Colonic mucosa (tissue), 4 donors: ENCODE measurements at places on chromosomes 3 and 15.

DNA sequence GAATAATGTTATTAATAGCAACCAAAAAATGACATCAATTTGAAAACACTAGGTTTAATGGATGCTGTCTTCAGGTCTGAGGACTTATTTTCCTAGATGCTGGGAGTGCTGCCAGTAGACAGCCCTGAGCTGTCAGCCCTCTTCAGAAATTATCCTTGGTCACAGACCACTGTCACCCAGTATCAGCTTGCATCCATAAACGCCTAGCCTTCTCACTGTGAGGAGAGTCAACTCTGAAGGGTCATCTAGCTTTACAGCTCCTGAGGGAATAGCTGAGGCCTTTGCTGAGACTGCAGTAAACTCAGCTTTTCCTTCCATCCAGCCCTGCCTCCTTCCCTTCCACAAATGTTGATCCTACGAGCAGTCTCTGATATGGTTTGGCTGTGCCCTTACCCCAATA is 19.4 kb upstream of the MNS1 start:
- no peak overlapping the region for H3K27ac ChIP-seq
- H3K36me3 ChIP-seq: no peaks in the 10 kb centered on the region
- no peaks in the 10 kb centered on the region for H3K27me3 ChIP-seq
- no peak for DNase-seq

- peak overlapping the region; percentile 70 for H3K27ac ChIP-seq
- no peak overlapping the region for H3K4me3 ChIP-seq
- peaks cover 33% of the 10 kb centered on the region for H3K36me3 ChIP-seq
- peaks cover 47% of the 10 kb centered on the region for H3K4me1 ChIP-seq
- DNase-seq: peak; percentile 84
- no peaks in the 10 kb centered on the region for H3K27me3 ChIP-seq
These were observed 6.5 kb downstream of the CSRNP1 start for GRCh38 chr3:39146611-39147591.

DNA sequence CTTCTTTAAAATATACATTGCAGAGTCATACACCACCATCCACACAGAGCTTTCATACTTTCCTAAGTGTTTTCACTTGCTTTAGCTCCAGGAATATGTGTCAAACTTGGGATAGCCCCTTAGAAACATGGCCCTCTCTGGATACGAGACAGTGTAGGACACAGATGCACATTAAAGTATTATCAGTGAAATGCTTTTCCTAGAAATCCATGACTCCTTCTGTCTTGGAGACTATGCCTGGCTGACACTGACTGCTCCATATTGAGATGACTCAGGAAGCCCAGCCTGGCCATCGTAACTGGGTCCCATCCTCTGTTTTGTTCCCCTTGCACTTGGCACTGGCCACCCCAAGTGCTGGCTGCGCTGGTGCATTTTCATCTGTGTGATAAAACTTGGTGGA is 204.8 kb downstream of the PDZRN3 start:
- H3K4me3 ChIP-seq: no peak overlapping the region
- H3K4me1 ChIP-seq: no peaks in the 10 kb centered on the region
- no peak overlapping the region for H3K27ac ChIP-seq
- no peaks in the 10 kb centered on the region for H3K36me3 ChIP-seq
- H3K27me3 ChIP-seq: no peaks in the 10 kb centered on the region

DNA sequence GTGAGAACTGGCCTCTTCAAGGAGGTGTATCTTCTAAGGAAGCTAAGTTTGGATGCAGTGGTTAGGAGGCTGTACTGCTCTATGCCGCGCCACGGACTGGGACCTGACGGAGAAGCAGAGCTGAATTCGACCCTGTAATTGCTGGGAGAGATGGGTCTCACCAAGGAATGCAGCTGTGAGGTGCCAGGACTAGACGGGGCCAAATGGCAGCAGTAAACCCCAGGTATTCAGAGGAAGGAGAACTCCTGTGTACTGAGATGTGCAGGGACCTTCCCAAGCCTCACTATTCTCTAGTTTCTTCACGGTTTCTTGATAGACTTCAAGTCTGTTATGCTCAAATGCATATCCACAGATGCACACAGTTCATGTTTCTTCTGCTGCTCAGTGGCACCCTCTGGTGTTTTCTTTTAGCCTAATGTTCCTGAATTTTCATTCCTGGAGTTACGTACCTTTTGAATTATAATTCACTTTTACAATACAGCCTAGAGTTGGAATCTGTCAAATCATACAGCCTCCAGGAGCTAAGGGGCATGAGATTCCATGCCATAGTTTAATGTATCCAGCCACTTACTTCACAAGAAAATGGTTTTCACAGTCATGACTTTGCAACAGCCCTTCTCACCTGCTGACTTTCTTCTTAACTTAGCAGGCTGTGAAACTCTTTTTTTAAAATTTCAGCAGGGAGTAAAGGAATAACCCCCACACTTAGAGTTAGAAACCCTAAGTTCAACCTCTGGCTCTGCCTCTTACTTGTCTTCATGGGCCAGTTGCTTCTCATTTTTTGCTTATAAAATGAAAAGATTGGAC is 61.8 kb downstream of the GLDN start:
- DNase-seq: peak; percentile 19
- no peaks in the 10 kb centered on the region for H3K4me1 ChIP-seq
- no peaks in the 10 kb centered on the region for H3K36me3 ChIP-seq

GRCh38 chr3:106086038-106086437 is 217.2 kb upstream of the CBLB start:
- no peaks in the 10 kb centered on the region for H3K36me3 ChIP-seq
- no peaks in the 10 kb centered on the region for H3K27me3 ChIP-seq
- DNase-seq: no peak
- H3K27ac ChIP-seq: no peak overlapping the region
